ENCODE measurements at places on chromosomes 16 and 17. TPM values are rescaled to one million over a fixed set of nuclear protein-coding genes. Genes with fewer than 3 reads are reported as not detected.

ICAM2 gene
- 6.0 TPM for polyA plus RNA-seq

USP6 gene
- polyA plus RNA-seq: 2.3 TPM

RPGRIP1L gene
- polyA plus RNA-seq: 33.3 TPM

CDH11 gene
- 23.8 TPM for polyA plus RNA-seq

KRTAP4-4 gene
- polyA plus RNA-seq: not detected

CA5A gene
- not detected for polyA plus RNA-seq
